ENCODE measurements at places on chromosomes 12 and 14.
A peak's percentile ranks its signal among the peaks of the same experiment; 100 is the strongest.

DNA sequence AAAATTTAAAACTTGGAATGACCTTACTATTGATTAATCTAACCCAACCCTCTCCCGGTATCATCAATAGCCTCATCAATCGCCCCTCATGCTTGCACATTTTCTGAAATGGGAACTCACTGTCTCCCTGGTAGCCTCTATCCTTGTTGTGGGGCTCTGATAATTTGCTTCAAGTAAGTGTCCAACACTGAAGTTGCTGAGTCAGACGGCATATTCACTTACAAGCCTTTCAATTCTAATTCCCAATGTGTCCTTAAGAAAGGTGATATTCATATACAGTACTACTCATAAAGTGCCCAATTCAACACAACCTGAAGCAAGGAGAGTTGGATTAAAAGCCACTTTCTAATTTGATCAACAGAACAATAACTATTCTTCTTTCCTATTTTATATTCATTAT, 1146.1 kb upstream of the TMEM132C start:
- DNase-seq, result no peak

GRCh38 chr12:119710965-119711551, 43.1 kb downstream of the PRKAB1 start:
- DNase-seq, result peak; percentile 96

DNA sequence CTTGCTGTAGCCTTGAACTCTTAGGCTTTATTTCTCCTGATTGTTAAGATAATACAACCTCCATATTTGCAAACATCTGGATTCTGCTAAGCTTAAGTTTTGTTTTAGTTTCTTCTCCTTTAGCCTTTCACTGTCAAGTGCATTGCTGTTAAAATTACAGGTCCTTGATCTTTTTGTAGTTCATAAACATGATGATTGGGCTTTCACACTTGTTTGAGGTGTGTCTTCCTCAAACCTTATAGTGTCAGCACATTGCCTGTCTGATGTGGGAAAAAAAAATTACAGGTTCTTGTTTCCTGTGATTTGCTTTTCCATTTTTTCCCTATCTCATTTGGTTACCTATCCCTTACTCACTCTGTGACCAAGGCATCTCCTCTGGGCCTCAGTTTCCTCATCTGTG, 59.2 kb downstream of the BICDL1 start:
- no peak for DNase-seq

GRCh38 chr14:95480887-95481226, 35.6 kb downstream of the SYNE3 start:
- DNase-seq, result no peak

DNA sequence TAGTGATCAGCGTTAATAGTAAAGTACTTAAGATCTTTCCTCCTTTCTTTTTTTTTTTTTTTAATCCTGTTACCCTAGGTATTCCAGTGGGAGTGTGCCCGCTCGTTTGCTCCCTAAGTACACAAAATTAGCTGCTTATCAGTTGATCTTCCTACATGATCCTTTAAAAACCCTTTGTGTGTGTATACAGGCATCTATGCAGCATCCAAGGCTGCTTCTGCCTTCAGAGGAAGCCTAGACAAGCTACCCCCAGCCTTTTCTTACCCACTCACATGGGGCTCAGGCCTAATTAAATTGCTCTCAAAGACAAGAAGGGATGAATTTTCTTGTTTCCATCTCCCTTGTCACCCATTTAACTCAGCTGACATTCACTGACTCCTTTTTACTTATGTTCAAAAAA, 343.4 kb upstream of the LMO3 start:
- DNase-seq, result no peak

GRCh38 chr12:64006211-64006825, 161.8 kb downstream of the SRGAP1 start:
- peak; percentile 19 for DNase-seq

Measured in DMS53 (cell line).